ENCODE measurements at places on chromosomes 5 and 9. TPM values are rescaled to one million over a fixed set of nuclear protein-coding genes. Genes with fewer than 3 reads are reported as not detected.

- DNase-seq: no peak
Measured at GRCh38 chr5:125700380-125700861, 722.8 kb upstream of the GRAMD2B start.

Gene BRINP1
- total RNA-seq: not detected

Gene ESM1
- not detected for total RNA-seq

GRCh38 chr9:7965063-7965462 is 165.5 kb upstream of the DMAC1 start:
- DNase-seq: no peak

- no peak for DNase-seq
Measured at GRCh38 chr5:10964806-10965205, 203.8 kb upstream of the DAP start.

- no peak for DNase-seq
Measured at GRCh38 chr5:142059304-142059940, 46.6 kb upstream of the GNPDA1 start.

Gene SPINK13
- not detected for total RNA-seq

DNA sequence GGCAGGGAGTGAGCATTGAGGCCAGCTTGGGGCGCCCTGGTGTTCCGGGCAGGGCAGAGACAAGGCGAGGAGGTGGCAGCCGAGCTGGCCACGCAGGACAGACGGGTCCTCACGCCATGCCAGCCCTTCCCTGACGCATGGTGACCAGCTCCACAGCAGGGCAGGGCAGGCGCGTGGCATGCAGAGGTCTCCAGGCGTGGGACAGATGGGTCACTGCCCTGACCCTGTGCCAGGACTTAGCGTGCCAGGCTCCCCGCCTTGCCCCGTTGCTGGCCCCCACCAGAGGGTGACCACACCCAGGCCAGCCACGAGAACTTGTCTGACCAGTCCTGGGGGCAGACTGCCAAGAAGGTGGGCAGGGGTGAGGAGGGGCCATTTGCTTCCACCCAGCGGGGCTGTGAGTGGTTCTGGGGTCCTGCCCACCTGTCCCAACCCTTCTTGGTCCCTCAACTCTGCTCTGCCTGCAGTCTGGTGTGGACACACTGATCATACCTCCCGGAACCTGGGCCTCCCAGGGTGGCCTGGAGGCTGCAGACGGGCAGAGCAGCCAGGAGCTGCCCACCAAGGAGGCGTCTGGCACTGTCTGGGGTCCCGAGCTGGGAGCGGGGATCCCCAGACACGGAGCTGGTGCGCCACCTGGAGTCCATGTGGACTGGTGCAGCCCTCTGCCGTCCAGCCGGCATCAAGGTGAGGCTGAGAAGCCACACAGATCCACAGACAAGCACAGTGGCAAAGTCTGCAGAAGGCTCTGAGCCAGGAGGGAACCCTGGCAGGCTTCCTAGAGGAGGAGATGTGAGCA is at the start of gene RNF224:
RNF224 (plus strand) TSS at position 449 of the 799 bp plus-strand sequence. CDS start 834 bp downstream, outside the sequence.
- peak; percentile 73 for DNase-seq

- peak; percentile 51 for DNase-seq
Measured at GRCh38 chr9:97906236-97906831, 16.0 kb downstream of the TRMO start.

- no peak for DNase-seq
Measured at GRCh38 chr9:131657456-131657855, 82.4 kb downstream of the RAPGEF1 start.

Gene MPDZ
- total RNA-seq: not detected

- DNase-seq: no peak
Measured at GRCh38 chr9:127267793-127268525, 3.4 kb downstream of the GARNL3 start.

DNA sequence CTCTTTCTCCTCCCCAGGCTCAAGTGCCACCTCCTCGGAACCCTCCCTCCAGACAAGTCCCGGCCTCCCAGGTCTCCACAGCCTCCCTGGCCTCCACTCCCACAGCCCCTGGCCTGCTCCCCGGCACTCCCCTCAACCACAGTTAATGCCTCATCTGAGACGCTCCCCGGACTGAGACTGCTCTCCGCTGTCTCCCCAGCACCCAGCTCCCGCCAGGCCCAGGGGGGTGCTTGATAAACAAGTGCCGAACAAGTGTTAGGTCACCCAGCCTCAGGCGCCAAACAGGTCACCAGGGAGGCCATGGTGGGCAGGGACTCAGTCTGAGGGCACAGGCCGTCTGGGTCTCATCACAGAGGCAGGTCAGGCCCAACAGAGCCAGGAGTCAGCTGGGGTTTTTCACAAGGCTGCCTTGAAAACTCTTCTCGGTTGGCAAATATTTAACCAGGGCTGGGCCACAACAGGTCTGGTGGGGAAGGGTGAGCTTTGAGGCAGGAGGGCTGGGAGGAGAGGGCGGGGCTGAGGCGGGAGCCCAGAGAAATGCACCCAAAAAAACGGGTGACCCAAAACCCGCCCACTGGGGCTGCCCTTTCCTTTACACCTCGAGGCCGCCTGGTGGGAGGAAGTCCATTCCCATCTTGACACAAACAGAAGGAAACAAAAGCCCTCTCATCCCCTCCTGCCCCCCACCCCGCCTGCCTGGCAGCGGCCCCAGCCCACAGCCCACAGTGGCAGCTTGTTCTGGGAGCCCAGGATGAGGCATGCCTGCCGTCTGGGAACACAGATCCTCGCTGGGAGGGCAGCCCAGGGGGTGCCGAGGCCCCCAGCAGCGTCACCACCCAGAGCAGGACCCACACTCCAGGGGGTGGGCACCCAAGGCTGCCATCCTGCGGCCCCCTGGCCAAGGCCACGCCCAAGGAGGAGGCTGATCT is 66.6 kb upstream of the STXBP1 start:
- no peak for DNase-seq

Gene FER
- total RNA-seq: 15.9 TPM

Gene MYMK
- total RNA-seq: not detected

DNA sequence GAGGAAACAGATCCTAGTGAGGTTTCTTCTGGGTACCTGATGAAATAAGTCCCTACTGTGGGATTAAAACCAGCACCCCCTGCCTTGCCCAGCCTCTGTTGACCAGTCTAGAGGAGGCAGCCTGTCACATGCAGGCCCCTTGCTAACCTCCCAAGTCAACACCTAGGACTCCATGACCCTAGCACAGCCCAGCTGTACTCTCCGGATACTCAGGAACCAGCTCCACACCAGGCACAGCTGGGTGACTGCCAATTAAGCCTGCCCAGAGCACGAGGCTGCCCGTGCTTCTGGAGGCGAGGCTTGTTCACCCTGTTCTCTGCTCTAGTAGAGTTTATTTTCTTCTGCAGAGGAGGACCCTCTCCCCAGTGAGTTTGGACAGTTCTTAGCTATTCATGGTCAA is 92.5 kb downstream of the SNX24 start:
- DNase-seq: no peak

Gene GOLM1
- total RNA-seq: 0.22 TPM

- DNase-seq: no peak
Measured at GRCh38 chr5:1864896-1865440, 17.8 kb downstream of the IRX4 start.

DNA sequence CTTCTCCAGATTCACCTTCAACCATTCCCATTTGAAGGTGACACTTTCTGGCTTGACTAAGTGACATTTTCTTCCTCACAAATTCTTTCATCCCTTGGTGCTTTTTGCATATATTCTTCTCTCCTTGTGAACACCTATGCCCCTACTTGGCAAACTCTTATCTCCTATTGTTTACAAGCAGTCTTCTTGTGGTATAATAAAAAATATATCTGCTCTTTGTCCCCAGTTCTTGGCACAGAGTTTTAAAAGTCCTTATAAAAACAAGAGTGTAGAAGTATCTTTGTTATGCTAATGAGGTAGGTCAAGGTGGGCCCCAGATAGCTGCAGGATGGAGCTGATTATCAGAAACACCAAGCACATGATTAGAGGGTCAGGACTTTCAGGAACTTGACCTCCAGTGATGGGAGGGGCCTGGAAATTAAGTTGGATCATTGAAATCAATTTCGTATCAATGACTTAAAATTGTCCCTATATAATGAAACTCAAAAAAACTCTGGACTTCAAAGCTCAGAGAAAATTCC is 38.0 kb downstream of the TMEM161B start:
- DNase-seq: no peak

Gene PCDHGA2
- not detected for total RNA-seq

Gene FAM169A
- 14.7 TPM for total RNA-seq

DNA sequence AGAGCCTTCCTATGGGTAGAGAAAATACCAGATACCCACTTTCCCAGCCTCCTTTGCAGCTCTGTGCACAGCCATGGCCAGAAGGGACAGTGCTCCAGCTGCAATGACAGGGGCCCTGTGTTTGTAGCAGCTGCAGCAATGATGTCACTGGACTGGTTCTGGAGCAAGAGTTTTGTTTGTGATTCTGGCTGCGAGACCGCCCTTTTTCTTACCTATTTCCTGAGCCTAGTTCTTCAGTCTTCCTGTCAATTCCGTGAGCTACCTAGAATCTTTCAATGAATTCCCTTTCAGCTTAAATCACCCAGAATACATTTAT is 10.0 kb upstream of the BOD1 start:
- no peak for DNase-seq

Gene CCNI2
- 7.2 TPM for total RNA-seq

- DNase-seq: no peak
Measured at GRCh38 chr9:130987738-130988399, 21.1 kb upstream of the LAMC3 start.

- DNase-seq: no peak
Measured at GRCh38 chr5:42689391-42689790, 67.2 kb upstream of the CCDC152 start.

DNA sequence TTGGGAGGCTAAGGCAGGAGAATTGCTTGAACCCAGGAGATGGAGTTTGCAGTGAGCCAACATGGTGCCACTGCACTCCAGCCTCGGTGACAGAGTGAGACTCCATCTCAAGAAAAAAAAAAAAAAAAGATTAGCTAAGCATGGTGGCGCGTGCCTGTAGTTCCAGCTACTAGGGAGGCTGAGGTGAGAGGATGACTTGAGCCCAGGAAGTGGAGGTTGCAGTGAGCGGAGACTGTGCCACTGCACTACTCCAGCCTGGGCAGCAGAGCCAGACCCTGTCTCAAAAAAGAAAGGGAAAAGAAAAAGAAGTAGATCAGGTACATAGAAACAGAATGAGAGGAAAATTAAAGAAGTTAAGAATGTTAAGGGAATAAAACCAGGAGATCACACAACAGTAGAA is 927.1 kb upstream of the DMAC1 start:
- DNase-seq: no peak

- DNase-seq: no peak
Measured at GRCh38 chr5:77942578-77943239, 166.6 kb upstream of the TBCA start.

DNA sequence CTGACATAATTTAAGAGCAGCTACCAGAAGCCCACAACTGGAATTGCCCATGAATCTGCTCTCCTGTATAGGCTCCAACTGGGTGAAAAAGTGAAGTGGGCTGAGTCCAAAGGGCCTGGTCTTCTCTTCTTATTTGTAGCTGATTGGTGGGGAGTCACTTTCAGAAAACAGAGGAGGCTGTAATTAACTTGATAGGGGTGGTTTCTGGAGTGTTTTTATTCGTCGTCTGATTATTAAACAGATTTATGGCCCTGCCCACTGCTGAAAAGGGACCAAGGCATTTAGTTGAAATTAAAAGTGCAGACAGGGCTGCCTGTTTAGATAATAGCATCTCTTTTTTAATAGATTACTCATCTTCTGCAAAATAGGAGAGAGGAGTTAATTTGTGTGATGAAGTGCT is 81.0 kb upstream of the SAP30L start:
- DNase-seq: no peak

DNA sequence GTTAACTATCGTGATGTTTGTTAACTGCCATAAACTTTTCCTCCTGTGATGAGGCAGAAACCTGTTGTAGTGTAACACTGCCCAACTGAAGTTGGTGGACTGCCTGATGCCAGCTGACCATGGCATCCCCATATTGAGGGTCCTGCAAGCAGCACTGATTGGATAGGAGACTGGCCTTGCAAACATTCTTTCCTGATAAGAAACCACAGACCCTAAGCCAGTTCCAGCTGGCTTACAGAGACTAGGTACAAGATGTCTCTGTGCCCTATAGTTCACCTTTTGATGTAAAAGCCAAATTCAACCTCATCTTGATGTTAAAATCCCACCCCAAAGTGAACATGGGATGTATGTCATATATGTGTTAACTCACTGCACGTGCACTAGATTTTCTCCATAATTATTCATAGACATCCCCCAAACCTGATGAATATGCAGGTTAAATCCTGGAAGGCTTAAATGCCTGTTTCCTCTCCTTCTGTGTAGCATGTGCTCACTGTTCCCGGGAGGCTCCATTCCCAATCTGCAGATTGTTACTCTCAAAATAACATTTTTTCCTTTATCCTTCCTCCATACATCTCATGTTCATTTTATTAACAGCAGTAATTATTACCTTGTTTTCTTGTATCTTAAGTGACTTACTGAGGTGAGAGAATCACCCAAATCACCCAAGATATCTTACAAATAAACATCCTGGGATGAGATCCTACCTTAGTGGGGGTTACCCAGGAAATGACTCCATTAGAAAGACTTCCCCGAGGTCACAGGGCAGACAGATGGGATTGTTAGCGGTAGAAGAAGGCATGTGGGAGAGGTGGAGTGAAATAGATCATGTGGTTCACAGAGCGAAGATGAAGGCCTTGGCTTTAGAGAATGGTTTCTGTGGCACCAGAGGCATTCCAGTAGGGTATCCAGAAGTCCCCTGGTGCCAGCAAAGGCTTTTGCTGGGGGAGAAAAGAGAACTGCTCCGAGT is 566.7 kb downstream of the CCDC171 start:
- DNase-seq: no peak

Gene TRIM7
- 3.4 TPM for total RNA-seq

DNA sequence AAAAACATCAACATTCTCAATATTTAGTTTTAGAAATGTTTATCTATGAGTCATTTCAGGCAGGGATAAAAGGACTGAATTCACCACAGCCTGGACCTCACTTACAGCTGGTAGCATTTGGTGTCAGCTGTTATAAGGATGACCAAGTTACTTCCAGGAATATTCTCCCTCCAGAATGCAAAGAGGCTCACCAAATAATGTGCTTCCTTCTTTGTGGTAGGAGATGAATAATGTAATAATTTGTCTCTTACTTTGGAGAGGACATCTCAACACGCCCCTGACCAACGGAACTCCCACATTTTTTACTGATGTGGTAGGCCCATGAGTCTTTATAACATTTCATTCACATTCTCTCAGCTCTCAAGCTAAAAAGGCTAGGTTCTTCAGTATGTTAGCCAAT is 825.9 kb upstream of the GRAMD2B start:
- DNase-seq: no peak
